Activated CD4-positive, alpha-beta T cell treated with anti-CD3 and anti-CD28 coated beads for 24 hours (primary cell): ENCODE measurements at places on chromosomes 5 and 9.

- DNase-seq: no peak
Measured at GRCh38 chr5:57911438-57911837, 428.8 kb upstream of the ACTBL2 start.

- DNase-seq: no peak
Measured at GRCh38 chr9:136157477-136158265, 39.0 kb upstream of the TMEM250 start.

GRCh38 chr9:137056739-137057415, 3.0 kb upstream of the ENTPD2 start:
- no peak for DNase-seq

- DNase-seq: no peak
Measured at GRCh38 chr9:106111039-106111730, 416.8 kb downstream of the TMEM38B start.

GRCh38 chr9:107587191-107587963, 97.8 kb upstream of the KLF4 start:
- no peak for DNase-seq

DNA sequence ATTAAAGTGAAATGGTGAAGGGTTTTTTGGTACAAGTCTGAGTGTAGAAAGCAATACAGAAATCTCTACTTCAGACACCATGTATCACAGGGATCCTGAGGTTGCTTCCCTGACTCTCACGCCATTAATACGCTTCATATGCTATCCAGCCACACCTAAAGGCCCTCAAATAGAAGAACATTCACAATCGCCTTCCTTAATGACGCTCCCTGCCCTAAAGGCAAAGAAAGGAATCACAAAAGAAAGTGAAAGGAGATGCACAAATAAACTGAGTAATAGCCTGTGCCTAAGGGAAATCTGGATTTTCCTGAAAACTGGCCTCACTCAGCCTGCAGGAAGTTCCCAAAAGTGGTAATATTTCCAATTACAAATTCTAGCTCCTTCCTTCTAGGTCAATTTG, 1002.7 kb upstream of the DMAC1 start:
- DNase-seq: no peak

- no peak for DNase-seq
Measured at GRCh38 chr9:93984860-93985259, 29.7 kb upstream of the BARX1 start.

DNA sequence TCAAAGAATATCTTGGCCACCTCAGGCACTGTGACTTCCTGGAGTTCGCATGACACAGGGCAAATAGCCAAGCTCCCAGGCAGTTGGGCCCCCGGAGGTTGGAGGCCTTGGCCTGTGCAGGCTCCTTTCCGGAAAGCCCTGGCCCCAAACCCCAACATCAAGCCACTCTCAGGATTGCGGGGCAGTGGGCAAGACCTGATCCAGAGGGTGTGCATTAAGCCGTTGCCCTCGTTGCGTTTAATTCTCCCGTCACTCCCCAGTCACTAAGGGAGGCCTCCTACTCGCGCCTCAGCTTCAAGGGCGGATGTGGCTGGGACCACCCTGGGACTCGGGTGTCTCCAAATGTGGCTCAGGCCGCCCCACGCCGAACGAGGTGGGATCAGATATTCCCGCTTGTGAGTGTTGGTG, 60.1 kb downstream of the TMEM174 start:
- no peak for DNase-seq

DNA sequence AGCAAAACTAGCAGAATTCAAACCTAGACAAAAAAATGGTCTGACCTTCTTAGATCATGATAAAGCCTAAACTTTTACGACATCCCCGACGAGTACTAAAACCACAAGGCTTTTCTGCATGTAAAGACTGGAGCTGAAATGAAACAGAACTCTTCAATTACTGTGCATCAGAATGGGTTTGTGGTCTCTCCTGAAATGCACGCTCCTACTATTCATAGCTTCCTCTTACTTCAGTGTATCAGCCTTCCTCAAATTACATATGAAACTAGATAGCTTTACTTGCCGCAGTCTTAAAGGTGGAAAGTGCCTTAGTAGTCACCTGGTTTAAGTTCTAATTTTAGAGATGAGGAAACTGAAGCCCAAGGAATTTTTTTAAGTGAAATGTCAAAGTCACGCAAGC, 24.6 kb upstream of the MED10 start:
- DNase-seq: no peak

- DNase-seq: no peak
Measured at GRCh38 chr5:93604644-93605515, 21.9 kb downstream of the NR2F1 start.

DNA sequence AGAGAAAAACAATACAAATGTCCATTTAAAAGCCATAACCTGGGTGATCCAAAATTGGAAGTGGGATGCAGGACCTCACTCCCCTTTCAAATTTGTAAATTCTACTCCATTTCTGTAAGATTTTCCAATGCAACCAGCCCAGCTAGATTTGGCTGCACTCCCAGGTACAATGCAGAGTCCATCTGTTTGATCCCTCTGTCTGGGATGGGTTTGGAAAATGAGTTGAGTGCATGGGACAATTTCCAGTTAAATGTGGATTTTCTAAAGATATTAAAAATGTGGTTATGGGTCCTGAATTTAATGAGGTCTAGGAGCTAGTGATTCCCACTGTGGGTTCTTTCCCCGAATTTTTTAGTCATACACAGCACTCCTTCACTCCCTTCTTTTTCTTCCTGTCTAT, 104.0 kb upstream of the ATP10B start:
- DNase-seq: no peak

DNA sequence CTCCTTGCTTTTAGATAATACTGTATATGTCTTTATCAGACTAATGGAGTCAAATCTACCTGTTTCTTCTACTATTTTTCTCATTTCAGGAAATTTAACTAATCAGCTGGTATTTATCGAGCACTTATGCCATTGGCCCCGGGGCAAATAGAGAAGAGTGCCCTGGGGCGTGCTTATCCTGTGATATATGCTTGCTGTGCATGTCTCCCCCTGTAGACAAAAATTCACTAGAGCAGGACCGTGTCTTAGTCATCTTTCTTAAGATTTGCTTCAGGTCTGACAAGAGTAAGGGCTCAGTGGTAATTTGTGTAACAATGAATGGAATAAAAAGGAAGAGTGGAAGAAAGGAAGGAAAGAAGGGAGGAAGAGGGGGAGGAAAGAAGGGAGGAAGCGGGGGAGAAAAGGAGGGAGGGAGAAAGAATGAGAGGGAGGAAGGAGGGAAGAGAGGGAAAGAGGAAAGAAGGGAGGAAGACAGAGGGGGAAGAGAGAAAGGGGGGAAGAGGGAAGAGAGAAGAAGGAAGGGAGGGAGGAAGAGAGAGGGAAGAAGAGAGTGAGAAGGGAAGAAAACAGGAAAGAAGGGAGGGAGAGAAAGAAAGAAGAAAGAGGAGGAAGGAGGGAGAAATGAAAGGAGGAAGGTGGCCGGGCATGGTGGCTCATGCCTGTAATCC, 295.7 kb upstream of the PANK3 start:
- DNase-seq: no peak

- DNase-seq: no peak
Measured at GRCh38 chr9:122186301-122186700, 26.6 kb downstream of the MORN5 start.

- DNase-seq: no peak
Measured at GRCh38 chr5:28766565-28767158, 1728.3 kb upstream of the CDH9 start.

DNA sequence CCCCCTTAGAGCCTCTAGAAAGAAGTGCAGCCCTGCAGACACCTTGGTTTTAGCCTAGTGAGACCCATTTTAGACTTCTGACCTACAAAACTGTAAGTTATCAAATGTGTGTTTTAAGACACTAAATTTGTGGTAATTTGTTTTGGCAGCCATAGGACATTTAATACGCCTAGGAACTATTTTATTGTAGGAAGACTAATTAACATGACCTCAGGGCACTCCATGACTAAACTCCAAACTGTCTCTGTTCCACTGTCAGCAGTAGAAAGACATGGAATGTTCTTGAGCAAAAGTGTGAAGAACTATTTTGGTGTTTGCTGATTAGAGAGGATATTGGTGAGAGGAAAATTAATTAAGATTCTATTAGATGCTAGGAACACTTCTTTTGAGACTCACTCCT, 4.1 kb upstream of the APC start:
- DNase-seq: no peak

GRCh38 chr9:126499005-126499910, 114.5 kb upstream of the LMX1B start:
- DNase-seq: no peak

GRCh38 chr5:133514456-133514855, 97.9 kb downstream of the FSTL4 start:
- DNase-seq: no peak

- no peak for DNase-seq
Measured at GRCh38 chr5:78698191-78698791, 49.7 kb upstream of the LHFPL2 start.

DNA sequence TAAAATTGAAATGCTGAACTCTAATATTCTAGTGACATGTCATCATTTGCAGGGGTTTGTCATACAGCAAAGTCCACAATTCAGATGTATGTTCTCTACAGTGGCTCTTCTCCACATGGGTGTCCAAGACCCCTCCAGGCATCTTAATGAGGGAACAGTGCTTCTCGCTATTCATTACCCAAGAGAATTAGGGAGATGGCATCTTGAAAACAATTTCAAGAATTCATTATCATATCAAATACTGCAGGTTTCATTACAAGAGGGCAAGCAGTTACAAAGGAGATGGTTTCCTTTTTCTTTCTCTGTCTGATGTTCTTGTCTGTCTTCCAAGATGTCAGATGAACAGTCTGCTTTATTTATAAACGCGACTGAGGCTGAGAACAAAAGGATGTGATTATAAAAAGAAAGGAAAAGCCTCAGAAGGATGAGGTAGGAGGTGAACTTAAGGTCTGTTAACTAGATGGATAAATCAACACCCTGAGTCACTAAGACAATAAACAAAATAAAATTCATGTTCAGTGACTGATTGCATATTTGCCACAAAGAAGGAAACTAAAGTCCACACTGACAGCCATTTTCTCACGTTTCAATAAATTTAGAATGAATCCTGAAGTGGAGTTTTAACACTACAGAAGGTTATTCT, 326.7 kb upstream of the EFNA5 start:
- no peak for DNase-seq

DNA sequence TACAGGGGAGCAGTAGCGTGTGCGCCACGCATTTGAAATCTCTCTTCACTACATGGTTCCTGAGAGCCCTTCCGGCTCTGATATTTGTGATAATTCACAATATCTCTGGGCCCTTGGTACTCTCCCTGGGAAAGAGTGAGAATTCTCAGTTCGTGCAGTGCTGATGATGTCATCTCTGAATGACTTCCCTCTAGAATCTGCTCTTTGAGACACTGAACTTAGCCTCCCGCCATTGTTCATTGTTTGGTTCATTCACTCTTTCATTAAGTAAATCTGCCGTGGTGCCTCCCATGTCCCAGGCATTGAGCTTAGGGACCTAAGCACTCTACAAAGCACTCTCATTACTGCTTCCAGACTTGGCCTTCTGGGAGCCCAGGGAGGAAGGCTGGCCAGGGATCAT, 94.0 kb downstream of the PPARGC1B start:
- no peak for DNase-seq

DNA sequence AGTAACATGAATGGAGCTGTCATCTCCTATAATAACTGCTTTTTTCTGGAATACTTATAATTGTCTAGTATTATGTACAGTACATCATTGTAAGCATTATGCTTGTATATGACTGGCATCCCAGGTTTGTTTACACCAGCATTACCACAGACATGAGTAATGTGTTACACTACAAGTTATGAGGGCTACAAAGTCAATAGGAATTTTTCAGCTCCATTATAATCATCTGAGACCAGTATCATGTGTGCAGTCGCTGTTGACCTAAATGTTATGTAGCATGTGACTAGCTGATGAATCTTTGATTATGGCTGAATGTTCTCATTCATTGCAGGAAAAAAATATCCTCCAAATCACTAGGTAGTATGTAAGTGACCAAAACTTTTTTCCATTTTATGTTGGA, 2.2 kb downstream of the ZCCHC9 start:
- no peak for DNase-seq

DNA sequence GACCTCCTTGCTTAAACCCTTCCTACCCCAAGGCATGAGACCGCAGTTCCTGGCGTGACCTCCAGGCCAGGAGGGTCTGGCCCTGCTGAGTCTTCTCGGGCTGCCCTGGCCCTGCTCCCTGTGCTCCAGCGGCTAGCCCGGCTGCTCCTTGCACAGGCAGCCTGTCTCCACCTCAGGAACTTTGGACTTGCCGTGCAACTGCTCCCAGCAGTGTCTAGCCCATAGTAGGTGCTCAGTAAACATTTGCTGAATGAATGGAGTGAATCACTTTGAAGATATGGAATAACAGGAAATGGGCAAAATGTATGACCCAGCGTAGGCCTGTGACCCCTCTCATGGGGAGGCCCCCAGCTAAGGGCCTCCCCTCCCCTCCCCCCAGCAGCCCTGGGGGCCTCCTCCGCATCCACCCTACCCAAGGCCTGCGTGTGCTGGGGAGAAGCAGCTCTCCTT, 127.1 kb downstream of the ZNF354C start:
- DNase-seq: no peak

DNA sequence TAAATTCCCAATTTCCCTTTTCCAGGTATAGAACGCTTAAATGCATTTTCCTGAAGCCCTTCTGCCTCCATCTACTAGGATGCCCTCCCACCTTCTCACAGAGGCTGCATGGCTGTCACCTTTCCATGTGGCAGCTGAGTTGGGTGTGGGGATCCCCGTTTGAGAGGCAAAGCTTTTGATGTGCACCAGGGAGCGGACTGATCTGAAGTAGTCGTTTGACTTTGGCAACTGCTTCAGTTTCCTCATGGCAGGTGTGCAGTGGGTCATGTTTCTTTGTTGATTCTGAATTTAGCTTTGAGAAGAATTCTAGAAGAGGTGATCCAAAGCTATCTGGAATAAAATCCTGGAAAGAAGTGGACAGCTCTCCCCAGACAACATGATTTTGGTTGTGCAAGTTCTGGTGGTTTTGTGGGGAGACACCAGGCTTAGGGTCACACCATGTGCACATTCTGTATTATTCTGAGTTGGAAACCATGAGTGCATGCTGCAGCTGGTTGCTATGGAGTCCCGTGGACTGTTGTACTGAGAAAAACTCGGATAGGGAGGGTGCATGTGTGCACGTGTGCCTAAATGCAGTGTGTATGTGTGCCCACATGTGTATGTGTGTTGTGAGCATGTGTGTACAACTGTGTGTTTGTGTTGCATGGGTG, 63.5 kb downstream of the GADD45G start:
- no peak for DNase-seq

GRCh38 chr5:88276378-88276777, 7.7 kb upstream of the TMEM161B start:
- DNase-seq: no peak

- DNase-seq: no peak
Measured at GRCh38 chr5:69374911-69375446, 5.4 kb downstream of the RAD17 start.
